Colonic mucosa (tissue), 4 donors: ENCODE measurements at places on chromosomes 3 and 15. TPM values are rescaled to one million over a fixed set of nuclear protein-coding genes. Genes with fewer than 3 reads are reported as not detected.
A peak's percentile ranks its signal among the peaks of the same experiment; 100 is the strongest.

- H3K27me3 ChIP-seq, result no peaks in the 10 kb centered on the region
- no peaks in the 10 kb centered on the region for H3K36me3 ChIP-seq
- no peak overlapping the region for H3K4me3 ChIP-seq
- peaks cover 14% of the 10 kb centered on the region for H3K4me1 ChIP-seq
- no peak for DNase-seq
- peak overlapping the region; percentile 36 for H3K27ac ChIP-seq
These were observed 59.1 kb downstream of the SMAD6 start for GRCh38 chr15:66760968-66761725.

- no peak for DNase-seq
- no peak overlapping the region for H3K27ac ChIP-seq
- no peaks in the 10 kb centered on the region for H3K36me3 ChIP-seq
- no peaks in the 10 kb centered on the region for H3K27me3 ChIP-seq
- H3K4me3 ChIP-seq, result no peak overlapping the region
- no peaks in the 10 kb centered on the region for H3K4me1 ChIP-seq
These were observed 73.3 kb upstream of the KCNH8 start for GRCh38 chr3:19075037-19075436.

DNA sequence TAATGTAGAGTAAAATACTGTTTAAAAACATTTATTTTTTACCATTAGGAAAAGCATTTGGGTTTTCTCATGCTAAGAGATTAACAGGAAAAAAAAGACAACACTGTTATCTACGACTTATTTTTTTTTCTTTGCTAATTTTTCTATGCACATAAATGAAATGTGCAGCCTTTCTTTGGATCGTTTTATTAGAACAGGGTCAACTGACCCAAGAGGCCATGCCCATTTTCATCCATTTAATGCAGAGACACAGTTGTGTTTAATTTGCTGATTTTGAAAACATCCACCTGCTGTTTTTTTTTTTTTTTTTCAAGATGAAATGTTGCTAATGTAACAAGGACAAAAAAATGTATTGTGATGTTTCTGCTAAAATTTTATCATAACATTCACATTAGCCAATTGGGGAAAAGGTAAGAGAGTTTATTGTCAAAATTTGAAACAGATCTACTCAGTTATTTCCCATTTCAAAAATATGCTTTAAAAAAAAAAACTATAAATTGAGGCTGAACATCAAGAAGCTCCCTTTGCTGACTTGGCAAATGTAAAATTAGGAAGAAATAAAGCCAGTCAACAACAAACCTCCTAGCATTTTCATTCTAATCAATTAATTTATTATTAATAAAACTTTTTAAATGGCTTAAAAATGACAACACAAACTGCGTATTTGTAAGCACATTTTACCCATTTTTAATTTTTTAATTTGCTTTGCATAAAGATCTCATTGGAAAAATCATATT, 485.2 kb downstream of the ROBO2 start:
- DNase-seq, result no peak
- no peaks in the 10 kb centered on the region for H3K36me3 ChIP-seq
- H3K4me1 ChIP-seq, result no peaks in the 10 kb centered on the region
- no peak overlapping the region for H3K4me3 ChIP-seq
- no peaks in the 10 kb centered on the region for H3K27me3 ChIP-seq

DNA sequence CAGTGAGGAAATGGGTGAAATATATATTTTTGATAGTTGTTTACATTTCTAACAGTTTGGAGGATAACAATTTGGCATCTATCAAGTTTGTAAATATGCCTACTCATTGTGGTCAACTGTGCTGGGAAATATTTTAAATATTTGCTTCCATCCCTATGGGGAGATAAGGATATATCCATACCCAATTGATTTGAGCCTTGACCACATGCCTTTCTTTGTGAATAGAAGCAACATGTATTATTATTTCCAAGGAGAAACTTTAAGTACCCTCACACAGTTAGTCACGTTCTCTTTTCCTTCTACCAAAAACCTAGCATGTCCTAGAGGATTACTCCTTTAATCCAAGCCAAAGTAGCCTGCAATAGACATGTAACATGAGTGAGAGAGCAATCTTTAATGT, 245.4 kb upstream of the CBLB start:
- H3K36me3 ChIP-seq, result no peaks in the 10 kb centered on the region
- H3K27me3 ChIP-seq, result no peaks in the 10 kb centered on the region
- H3K4me1 ChIP-seq, result no peaks in the 10 kb centered on the region
- no peak overlapping the region for H3K4me3 ChIP-seq
- no peak for DNase-seq
- H3K27ac ChIP-seq, result no peak overlapping the region

DNA sequence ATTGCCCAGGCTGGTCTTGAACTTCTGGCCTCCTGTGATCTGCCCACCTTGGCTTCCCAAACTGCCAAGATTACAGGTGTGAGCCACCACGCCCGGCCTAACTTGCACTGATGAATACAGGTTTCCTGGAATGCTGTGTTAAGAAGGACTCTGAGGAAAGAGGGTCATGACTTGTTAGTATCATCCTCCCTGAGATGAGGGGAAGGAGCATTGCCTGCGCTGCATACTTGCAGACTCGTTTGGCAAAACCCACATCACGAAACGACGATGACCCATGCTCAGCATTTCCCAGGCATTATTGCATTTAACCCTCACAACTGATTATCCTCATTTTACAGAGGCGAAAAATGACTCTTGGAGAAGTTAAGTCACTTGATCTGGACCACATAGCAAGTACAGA, 18.9 kb downstream of the COLQ start:
- H3K4me1 ChIP-seq, result no peaks in the 10 kb centered on the region
- H3K4me3 ChIP-seq, result no peak overlapping the region
- H3K27me3 ChIP-seq, result no peaks in the 10 kb centered on the region
- no peak overlapping the region for H3K27ac ChIP-seq
- no peaks in the 10 kb centered on the region for H3K36me3 ChIP-seq

DNA sequence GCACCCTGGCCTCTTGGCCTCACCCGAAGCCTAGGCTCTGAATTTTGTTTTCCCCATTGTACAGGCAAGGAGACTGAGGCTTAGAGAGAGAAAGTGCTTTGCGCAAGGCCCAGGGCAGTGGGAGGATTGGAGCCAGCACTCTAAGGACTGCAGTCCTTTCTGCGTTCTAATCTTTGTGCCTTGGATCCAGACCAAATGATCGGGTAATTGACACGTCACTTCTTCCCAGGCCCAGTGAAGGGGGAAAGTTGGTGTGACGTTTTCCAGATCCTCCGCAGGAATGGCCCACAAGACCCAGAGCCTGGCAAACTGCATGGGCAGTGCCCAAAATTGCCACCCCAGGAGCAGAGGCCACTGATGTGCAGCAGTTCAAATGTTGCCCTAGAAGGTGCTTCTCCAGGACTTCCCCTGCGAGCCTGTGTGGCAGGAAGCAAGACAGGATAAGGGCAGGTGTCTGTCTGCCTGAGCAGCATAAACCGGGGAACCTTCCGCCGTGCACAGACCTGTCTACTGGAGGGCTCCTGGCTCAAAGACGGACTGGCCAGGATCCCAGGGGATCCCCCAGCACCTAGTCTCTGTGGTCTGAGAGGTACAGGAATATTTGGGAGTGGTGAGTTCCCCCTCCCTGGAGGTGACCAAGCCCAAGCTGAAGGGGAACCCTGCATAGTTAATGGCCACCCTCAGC, 194.5 kb upstream of the TLE3 start:
- no peak for DNase-seq
- no peaks in the 10 kb centered on the region for H3K4me1 ChIP-seq
- H3K27ac ChIP-seq, result no peak overlapping the region
- no peak overlapping the region for H3K4me3 ChIP-seq
- H3K27me3 ChIP-seq, result no peaks in the 10 kb centered on the region

DNA sequence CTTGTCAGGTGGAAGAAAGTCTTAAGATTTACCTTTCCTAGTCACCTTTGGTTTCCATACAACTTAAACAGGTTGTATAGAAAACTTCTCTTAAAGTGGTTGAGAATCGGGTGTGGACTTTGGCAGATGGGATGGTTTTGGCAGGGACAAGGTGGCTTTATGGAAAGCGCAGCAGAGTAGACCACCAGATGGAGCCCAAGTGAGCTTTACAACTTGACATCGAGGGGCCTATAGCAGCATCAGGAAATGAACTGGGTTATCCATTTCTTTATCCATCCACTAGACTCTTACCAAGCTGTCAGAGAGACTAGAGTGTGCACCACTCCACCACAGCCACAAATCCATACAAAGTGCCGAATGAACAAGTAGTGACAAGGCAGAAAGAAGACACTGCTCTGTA, 85.3 kb upstream of the MBNL1 start:
- H3K4me1 ChIP-seq, result no peaks in the 10 kb centered on the region
- no peak overlapping the region for H3K4me3 ChIP-seq
- no peaks in the 10 kb centered on the region for H3K27me3 ChIP-seq
- H3K27ac ChIP-seq, result no peak overlapping the region
- no peak for DNase-seq
- H3K36me3 ChIP-seq, result no peaks in the 10 kb centered on the region

- H3K4me1 ChIP-seq, result no peaks in the 10 kb centered on the region
- H3K4me3 ChIP-seq, result no peak overlapping the region
- no peak overlapping the region for H3K27ac ChIP-seq
- no peaks in the 10 kb centered on the region for H3K36me3 ChIP-seq
- H3K27me3 ChIP-seq, result no peaks in the 10 kb centered on the region
These were observed 1.3 kb upstream of the DENND6A start for GRCh38 chr3:57694146-57694545.

DNA sequence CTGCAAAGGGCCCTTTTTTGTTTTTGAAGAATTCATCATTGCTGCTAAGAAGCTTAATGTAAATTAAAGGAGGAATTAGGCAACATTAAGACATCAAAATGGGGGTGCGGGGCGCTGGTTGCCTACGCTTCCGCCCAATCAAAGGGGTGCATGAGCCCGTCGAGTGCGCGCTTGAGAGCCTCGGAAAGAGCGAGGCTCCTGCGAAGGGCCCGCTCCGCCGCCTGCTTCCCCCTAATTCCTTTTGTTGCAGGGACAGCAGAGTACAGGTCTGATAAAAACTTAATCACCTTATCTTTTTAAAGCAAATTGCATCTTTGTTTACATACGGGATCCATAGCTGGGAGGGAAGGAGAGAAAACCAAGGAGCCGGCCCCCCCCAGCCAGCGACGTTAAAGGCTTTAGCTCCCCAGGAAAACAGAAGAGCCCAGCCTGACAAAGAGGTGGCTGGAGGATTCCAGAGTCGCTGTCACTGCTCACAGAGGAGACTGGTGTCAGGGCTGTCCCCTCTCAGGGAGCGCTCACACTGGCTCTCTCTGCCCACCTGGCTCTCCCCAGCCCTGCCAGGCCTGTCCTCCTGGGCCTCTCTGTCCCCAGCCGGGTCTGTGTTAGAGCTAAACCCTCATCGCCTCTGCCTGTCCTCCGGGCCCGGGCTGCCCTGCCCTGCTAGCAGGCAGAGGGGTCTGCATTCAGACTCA, 67.3 kb downstream of the DNAJB8 start:
- H3K27ac ChIP-seq, result no peak overlapping the region
- no peak overlapping the region for H3K4me3 ChIP-seq
- no peaks in the 10 kb centered on the region for H3K27me3 ChIP-seq
- no peak for DNase-seq

GRCh38 chr3:123256256-123256655, 54.5 kb downstream of the SEC22A start:
- DNase-seq, result no peak
- no peaks in the 10 kb centered on the region for H3K36me3 ChIP-seq
- H3K27ac ChIP-seq, result no peak overlapping the region
- no peak overlapping the region for H3K4me3 ChIP-seq
- no peaks in the 10 kb centered on the region for H3K4me1 ChIP-seq
- no peaks in the 10 kb centered on the region for H3K27me3 ChIP-seq

DNA sequence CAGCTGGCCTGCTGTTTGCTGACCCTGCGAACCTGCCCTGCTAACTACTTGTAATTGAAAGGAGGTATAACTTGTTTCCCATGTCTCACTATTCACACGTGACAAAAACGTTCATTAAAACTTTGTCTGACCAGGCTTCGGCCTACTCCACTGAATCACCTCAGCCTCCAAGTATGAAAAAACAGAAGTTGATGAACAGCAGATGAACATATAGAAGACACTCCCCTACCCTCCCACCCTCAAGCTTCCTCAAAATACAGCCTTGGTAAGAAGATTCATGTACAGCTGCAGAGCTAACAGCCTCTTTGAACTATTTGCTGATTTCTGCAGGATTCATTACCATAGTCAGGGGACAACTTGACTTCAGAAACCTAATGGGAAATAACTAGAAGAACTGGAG, 10.7 kb downstream of the RBM15B start:
- no peak overlapping the region for H3K4me3 ChIP-seq
- no peaks in the 10 kb centered on the region for H3K4me1 ChIP-seq
- no peaks in the 10 kb centered on the region for H3K27me3 ChIP-seq
- DNase-seq, result no peak
- H3K36me3 ChIP-seq, result no peaks in the 10 kb centered on the region

DNA sequence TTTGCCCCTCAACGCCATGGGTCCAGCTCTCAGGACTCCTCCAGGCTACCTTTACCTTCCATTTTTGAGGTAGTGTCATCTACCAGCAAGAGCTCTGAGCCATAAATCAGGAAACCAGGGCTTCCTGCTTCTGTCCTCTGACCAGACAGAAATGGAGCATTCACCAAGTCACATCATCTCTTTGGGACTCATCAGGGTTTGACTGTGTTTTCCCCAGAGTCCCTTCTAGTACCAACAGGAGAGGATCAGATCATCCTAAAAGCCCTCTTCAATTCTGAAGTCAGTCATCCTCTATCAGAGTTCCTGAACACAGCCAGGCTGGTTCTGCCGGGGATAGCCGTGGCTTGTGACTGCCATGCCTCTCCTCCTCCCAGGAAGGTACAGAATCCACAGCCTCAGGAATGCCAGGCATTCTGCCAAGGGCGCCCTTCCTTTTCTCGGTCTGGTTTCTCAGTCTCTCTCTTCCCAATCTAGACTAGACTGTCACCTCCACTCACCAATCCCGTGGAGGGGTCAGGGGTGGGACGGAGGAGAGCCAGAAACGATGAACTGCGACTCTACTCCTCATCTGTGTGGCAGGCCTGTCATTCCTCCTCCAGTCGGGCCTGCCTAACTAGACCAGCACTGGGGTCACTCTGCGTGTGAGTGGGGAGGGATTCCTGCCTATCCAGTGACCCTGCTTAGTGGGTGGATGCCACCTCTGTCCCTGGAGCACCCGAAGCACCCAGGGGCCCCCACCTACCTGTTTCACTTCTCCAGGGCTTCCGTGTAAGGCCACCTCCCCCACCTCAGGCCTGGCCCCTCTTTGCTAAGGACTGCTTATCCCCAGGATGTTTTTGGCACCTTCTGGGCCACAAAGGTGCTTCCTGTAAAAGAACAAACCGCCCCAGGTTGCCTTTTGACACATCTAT, 30.9 kb downstream of the CCNL1 start:
- H3K36me3 ChIP-seq, result no peaks in the 10 kb centered on the region
- DNase-seq, result peak; percentile 80
- H3K4me1 ChIP-seq, result peaks cover 21% of the 10 kb centered on the region
- peak overlapping the region; percentile 94 for H3K27ac ChIP-seq
- H3K27me3 ChIP-seq, result no peaks in the 10 kb centered on the region

- no peaks in the 10 kb centered on the region for H3K36me3 ChIP-seq
- H3K27ac ChIP-seq, result peak overlapping the region; percentile 93
- peaks cover 10% of the 10 kb centered on the region for H3K4me1 ChIP-seq
- H3K27me3 ChIP-seq, result no peaks in the 10 kb centered on the region
- peak overlapping the region; percentile 88 for H3K4me3 ChIP-seq
These were observed 1.0 kb downstream of the MAPKAPK3 start for GRCh38 chr3:50617911-50618481.

The MESP2 gene
- 5.4 TPM for total RNA-seq

The TMEM41A gene
- 22.4 TPM for total RNA-seq

The DNASE1L3 gene
- total RNA-seq, result 6.2 TPM

The KBTBD12 gene
- total RNA-seq, result 4.1 TPM

The GOLGA8J gene
- total RNA-seq, result 0.35 TPM

The AMIGO3 gene
- not detected for total RNA-seq

The PRSS50 gene
- not detected for total RNA-seq

The LIPC gene
- total RNA-seq, result 13.8 TPM

The SAMMSON gene
- total RNA-seq, result not detected

The MINAR1 gene
- total RNA-seq, result 0.35 TPM

The RAB43 gene
- total RNA-seq, result 33.3 TPM

The CLDN1 gene
- total RNA-seq, result 2.4 TPM
